ENCODE measurements at places on chromosomes 7 and 10. TPM values are rescaled to one million over a fixed set of nuclear protein-coding genes. Genes with fewer than 3 reads are reported as not detected.

PPP1R9A gene
- 7.0 TPM for total RNA-seq

RBM20 gene
- 0.68 TPM for total RNA-seq

POLR2J2 gene
- total RNA-seq: 6.1 TPM

TUBAL3 gene
- not detected for total RNA-seq

CDHR1 gene
- 1.3 TPM for total RNA-seq

C10orf53 gene
- not detected for total RNA-seq

C10orf95 gene
- not detected for total RNA-seq

KLF14 gene
- total RNA-seq: not detected

CPA4 gene
- total RNA-seq: 27.7 TPM

TFR2 gene
- not detected for total RNA-seq

PLA2G12B gene
- total RNA-seq: not detected

GPR37 gene
- 2.2 TPM for total RNA-seq

MYL10 gene
- total RNA-seq: not detected

ASB15 gene
- total RNA-seq: not detected

CHAT gene
- total RNA-seq: not detected

SCIN gene
- total RNA-seq: 0.58 TPM

C10orf105 gene
- total RNA-seq: not detected

UNC5B gene
- 19.5 TPM for total RNA-seq

CHST3 gene
- 8.2 TPM for total RNA-seq

COL17A1 gene
- total RNA-seq: 0.06 TPM

PLPP4 gene
- 11.1 TPM for total RNA-seq

PAPOLB gene
- total RNA-seq: not detected

TRPV5 gene
- not detected for total RNA-seq

GNAT3 gene
- not detected for total RNA-seq

MUC12 gene
- not detected for total RNA-seq

ELMO1 gene
- 27.9 TPM for total RNA-seq

RARRES2 gene
- not detected for total RNA-seq
